Stimulated activated CD4-positive, alpha-beta T cell treated with anti-CD3 and anti-CD28 coated beads, Interleukin-1b, Interleukin-23, amount 100 ng/mL, for 48 hours (primary cell): ENCODE measurements at places on chromosomes 11 and 22.

GRCh38 chr11:48019217-48019584 lies 38.8 kb downstream of the PTPRJ start:
- peak; percentile 48 for DNase-seq

DNA sequence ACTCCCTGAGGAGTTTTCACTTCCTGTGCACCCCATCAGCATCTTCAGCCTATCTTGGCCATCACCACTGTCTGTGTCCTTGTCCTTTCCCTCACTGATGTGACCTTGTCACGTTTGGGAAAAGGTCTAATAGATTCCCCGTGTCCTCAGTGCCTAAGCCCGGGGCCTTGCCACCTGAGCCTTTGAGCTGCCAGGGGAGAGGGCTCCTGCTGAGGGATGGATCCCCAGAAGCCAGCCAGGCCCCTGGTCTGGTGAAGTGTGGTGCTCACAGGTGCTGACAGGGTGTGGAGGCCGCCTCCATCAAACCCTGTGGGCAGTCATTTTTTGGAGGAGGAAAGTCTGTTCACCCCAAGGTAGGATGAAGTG lies 47.2 kb downstream of the GAB4 start:
- no peak for DNase-seq

DNA sequence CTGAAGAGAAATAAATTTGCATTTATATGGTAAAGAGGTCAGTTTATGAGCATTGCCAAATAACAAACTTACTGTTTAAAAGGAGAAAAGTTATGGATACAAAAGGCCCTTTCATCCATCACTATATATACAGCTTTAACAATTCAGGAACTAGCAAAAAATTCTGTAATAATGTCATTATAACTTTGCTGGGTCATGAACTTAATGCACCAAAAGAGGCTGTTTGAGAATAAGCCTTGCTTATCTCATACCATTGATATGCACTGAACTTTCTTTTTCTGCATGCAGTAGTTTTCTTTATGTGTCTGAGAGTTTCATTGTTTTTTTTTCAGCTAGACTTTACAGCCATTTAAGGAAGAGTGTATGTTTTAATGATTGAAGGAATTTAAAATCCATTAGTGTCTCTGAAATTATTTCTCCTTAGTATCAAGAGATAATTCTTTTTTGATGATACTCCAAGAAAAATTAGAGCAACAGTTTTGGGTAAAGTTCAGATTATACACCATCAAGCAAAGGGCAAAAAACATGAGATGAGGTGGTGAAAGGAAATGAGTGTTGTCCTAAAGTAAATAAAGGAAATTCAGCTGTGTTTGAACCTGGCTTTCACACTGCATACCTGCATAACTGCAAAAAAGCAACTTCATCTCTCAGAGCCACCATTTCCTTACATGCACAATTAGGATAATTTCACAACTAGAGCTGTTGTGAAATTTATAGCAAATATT lies 188.2 kb upstream of the ANO3 start:
- no peak for DNase-seq

DNA sequence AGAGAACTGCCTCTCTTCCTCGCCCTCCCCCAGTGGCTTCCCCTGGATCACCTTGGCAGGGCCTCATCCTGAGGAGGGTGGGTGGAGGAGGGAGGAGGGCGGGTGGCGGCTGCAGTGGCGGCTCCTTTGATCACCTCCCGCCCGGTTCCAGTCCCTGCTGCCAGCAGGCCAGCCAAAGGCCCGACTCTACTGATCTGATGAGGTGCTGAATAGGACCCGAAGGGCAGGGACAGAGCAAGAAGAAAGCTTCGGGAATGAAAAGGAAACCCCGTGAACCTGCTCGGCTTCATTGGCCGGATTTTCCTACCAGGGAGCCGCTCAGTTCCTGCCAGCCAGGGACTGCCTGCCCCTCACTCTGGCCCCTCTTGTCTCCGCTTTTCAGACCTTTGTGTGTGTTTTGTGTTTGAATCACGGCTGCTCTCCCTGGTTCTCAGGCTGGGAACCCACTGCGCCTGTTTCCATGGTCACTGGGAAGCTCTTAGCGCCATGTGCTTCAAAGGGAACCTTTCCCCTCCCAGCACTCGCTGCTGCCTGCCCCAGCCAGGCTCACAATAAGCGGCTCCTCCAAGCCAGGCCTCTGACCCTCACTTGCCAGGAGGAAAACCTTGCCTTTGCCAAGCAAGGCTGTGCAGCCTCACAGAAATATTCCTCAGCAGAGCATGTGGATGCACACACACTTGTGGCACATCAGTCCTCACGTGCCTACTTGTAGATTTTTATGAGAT lies 56.8 kb downstream of the C22orf31 start:
- DNase-seq, result no peak

DNA sequence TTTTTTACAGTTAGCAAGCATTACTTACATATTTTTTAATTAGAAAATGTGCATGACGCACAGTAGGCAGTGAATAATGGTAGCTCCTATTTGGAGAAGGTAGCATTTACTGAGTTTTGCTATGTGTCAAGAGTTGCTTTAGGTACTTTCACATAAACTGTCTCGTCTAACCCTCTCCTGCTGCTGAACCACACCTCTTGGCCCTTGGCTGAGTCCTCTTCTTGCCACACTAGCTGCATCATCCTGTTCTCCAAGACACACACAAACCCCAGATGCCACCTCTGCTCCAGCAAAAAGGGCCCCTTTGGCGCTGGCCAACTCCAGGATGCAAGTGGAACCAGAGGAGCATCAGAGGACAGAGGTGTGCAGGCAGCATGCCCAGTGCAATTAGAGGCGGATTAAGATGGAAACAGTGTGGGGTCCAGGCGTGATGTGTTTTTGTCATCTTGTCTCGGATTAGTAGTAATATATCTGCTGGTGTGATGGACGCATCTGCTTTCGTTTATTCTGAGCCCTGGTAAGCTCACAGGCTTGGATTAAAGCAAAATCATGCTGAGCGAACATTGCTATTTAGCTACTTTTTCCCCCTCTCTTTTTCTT lies 367.0 kb upstream of the CADM1 start:
- DNase-seq, result no peak

- peak; percentile 57 for DNase-seq
Measured at GRCh38 chr11:112082729-112083128, 3.8 kb downstream of the TIMM8B start.

DNA sequence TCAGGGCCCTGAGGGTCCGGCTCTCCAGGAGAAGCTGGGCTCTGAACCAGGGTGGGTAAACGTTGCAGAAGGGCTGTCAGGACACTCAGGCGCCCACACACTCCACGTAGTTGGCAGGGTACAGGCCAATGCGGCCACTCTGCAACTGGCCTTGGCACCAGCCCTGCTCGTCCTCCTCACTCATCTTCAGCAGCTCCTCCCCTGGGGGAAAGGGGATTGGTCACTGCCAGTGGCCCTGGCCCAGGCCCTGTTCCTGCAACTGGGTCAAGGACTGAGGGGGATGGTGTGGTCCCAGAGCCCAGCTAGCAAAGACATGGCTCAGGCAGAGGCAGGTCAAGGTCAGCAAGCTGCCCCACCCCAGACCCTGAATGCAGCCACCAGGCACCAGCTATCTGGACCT lies 1.2 kb upstream of the ARFGAP2 start:
- DNase-seq, result no peak

DNA sequence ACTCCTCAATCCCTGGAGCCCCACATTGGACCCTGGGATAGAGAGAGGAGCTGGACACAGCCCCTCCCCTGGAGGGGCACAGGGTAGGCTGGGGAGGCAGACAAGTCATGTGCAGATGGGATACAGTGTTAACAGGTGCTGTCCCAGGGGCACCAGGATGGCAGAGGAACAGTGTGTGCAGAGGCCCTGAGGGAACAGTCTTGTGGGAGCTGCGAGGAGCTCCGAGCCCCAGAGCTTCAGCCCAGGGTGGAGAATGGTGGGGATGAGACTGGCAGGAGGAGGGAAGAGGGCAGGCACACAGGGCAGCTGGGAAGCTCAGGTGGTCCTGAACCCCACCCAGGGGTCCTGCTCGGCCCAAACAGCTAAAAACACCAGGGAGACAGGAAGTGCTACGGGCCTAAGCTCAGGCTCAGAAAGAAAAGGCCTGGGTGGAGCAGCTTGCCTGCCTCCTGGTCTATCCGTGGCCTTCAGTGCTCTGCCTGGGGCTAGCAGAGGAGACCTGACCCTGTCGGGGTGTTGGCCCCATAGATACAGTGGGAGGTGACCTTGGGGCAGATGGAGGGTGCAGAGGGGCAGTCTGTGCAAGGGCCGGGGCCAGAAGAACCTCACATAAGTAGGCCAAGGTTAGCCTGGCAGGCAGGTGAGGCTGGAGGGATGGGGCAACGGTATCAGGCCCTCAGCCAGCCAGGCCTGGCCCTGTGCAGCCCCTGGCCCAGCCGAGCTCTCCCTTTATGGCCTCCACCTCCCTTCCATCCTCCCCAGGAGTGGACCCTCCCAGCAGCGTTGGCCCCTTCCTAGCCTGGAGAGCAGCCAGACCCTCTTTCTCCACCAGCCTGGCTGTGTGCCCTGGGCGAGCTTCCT lies 15.4 kb downstream of the CAPN5 start:
- DNase-seq, result no peak

DNA sequence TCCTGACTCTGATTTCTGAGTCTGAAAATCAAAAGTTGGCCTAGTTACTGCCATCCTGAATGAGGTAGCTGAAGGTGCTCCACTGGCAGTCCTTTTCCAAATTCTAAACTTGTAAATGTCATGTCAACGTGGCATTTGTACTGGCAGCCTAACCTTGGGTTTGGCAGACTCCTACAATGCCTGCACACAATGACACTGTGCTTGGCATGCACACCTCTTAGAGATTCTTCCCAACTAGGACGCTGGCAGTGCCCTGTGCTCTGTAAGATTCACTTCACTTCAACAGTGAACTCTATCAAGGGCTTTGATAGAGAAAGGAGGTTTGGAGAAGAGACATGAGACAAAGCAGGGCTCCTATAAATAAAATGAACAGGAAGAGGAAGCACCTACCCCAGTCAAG lies 21.9 kb upstream of the PPP2R1B start:
- DNase-seq, result no peak

- DNase-seq, result no peak
Measured at GRCh38 chr22:20951932-20952380, 15.1 kb upstream of the AIFM3 start.

GRCh38 chr11:26025676-26026075 lies 306.3 kb upstream of the ANO3 start:
- DNase-seq, result no peak

DNA sequence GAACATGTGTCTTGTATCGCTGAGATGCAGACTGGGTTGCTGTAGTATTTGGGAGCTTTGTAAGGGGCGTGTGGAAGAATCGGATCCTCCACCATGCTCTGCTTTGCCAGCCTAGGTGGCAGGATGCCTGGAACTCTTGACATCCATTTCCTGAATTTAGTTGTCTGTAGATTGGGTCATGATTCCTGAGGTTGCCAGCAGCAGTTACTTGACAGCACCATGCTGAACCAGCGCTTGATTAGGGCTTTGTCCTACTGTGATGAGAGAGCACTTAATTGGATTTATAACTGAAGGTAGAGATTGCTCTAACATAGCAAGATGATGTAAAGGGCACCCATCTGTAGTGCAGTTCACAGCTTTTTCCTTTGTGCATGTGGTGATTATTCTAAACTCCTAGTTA lies 75.6 kb upstream of the HORMAD2 start:
- no peak for DNase-seq

- DNase-seq, result no peak
Measured at GRCh38 chr11:1113405-1114201, 38.9 kb downstream of the MUC2 start.

DNA sequence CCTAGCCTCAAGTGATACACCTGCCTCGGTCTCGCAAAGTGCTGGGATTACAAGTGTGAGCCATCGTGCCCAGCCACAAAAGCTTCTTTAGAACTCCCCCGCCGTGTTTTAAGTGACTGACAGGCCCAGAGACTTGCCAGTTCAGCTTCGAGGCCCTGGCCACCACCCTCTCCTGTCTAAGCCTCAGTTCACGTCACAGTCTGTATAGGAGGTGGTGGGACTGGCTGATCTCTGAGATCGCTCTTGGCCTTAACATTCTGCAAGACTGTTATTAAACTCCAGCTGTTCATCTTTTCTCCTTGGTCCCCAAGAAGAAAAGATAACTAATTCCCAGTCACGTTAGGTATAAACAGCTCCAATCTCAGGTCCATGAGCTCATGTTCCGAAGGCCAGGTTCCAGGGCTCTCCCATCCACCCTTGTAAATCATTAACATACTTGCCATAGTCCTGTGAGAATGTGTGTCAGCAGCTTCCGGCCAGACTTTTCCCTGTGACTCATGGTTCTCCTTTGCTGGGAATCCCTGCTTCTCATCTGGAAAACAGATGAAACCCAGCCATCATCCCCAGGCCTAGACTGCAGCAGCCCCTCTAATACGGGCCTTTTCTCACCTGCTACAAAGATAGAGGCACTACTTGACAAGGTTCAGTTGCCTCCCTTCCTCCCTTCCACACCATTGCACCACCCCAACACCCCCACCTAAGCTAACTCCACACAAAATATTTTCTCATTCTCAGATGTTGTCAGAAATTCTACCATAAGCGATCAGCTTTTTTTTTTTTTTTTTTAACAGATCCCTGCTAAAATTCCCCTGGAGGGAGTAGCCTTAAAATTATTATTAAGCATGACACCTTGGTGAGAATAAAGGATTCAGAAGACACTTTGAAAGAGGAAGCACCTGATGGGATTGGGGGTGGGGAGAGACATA lies 5.6 kb upstream of the KIAA0930 start:
- no peak for DNase-seq

DNA sequence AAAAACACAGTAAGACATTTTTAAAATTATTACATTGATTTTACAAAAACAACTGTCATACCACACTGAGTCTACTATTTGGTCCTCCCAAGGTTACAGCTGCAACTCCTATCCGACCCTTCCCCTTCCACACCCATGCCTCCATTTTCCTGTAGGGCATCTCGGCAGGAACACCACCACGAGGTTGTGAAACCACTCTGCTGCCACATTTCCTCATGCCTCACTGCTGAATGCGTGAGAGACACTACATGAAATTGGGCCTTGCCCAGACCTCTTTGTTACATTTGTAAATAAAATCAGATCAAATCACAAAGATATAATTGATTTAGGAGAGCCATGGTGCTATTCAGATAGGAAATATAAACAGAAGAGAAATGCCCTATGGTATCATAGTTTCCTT lies 2.0 kb downstream of the ARHGAP32 start:
- no peak for DNase-seq

- no peak for DNase-seq
Measured at GRCh38 chr11:91220476-91221202, 997.8 kb upstream of the CHORDC1 start.

- no peak for DNase-seq
Measured at GRCh38 chr11:93623179-93623578, 38.3 kb upstream of the CEP295 start.

GRCh38 chr11:7511401-7511800 lies 2.4 kb upstream of the PPFIBP2 start:
- DNase-seq, result no peak

DNA sequence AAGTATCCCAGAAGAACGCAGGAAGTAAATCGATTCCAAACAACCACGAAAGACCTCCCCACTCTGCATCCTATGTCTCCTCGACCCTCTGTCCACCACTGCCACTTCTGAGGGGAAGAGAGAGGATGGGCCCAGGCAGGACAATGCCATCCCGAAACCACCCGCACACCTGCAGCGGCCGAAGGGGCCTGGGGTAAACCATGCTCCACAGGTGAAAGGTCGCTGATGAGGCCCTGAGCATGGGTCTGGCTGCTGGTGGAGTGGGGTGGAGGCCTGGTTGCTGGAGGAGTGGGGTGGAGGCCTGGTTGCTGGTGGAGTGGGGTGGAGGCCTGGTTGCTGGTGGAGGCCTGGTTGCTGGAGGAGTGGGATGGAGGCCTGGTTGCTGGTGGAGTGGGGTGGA lies 13.1 kb downstream of the TOLLIP start:
- no peak for DNase-seq

- DNase-seq, result no peak
Measured at GRCh38 chr11:86722006-86722405, 49.6 kb upstream of the ME3 start.

- no peak for DNase-seq
Measured at GRCh38 chr22:48975886-48976285, 851.8 kb downstream of the BRD1 start.
